ENCODE measurements at places on chromosomes 6 and 20.
A peak's percentile ranks its signal among the peaks of the same experiment; 100 is the strongest.

- no peak for DNase-seq
Observed at GRCh38 chr6:24740861-24741260, 21.9 kb upstream of the C6orf62 start.

DNA sequence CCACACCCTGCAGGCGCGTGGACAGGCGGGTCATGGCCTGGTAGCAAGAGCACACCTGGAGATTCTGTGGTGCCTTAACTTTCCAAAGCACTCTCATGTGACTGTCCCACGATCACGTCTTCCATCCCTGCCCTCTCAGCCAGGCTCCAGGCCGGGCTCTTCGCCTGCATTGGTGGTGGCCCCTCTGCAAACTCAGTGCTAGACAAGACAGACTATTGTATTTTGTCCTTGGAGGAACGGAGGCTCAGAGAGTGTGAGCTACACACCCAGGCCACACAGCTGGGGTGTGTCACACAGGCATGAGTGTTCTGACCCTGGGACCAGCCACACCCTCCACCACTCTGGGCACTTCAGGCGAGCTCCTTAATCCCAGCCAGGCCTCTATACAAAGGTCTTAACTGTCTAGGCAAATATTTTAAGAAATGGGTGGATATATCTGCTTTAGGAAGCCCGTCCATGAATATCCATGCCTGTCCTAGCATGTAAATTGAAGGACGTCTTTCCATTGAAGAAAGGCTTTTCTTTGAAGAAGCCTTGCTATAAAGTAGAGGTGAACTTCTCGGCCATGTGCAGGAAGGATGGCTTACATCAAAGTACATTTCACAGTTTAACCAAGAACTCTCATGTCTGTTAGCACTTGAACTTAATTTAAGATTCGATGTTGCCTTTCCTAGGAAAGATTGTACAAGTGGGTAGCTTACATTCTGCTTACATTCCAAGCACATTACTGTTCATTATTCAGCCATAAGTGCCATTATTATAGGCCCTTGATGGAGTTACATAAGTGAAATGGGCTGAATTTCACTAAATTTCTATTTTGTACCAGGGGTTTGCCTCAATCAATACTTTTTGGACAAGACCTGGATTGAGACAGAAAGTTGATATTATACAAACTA is 263.9 kb downstream of the DLL1 start:
- no peak for DNase-seq

GRCh38 chr6:52704060-52704459 is 33.1 kb downstream of the TMEM14A start:
- DNase-seq = no peak

- no peak for DNase-seq
Observed at GRCh38 chr6:4380881-4381281, 245.5 kb upstream of the ECI2 start.

DNA sequence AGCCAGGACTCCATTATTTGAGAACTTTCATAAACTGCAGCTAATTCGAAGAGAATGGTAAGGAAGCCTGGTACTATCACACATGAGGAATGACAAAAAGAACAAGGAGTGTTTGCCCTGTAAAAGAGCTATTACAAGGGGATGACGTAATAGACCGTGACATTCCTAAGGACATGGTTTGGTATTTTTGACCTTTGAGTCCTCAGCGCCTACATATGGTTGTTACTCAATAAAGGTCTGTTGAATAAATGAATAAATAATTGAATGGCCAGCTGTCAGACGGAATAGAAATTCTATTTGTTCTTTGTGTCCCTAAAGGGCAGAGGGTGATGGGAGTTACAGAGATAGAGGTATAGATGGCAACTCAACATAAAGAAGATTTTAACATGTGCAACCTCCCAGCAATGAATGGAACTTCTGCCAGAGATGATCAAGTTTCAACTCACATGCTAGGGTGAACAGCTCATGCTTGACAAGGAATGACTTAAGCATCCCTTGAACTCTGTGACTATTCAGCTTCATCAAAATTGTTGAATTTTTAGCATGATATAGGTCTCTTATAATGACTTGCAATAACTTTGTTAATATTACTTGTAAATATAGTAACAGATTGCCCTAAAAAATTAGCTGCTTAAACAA is 115.4 kb downstream of the TENT5A start:
- DNase-seq = no peak

DNA sequence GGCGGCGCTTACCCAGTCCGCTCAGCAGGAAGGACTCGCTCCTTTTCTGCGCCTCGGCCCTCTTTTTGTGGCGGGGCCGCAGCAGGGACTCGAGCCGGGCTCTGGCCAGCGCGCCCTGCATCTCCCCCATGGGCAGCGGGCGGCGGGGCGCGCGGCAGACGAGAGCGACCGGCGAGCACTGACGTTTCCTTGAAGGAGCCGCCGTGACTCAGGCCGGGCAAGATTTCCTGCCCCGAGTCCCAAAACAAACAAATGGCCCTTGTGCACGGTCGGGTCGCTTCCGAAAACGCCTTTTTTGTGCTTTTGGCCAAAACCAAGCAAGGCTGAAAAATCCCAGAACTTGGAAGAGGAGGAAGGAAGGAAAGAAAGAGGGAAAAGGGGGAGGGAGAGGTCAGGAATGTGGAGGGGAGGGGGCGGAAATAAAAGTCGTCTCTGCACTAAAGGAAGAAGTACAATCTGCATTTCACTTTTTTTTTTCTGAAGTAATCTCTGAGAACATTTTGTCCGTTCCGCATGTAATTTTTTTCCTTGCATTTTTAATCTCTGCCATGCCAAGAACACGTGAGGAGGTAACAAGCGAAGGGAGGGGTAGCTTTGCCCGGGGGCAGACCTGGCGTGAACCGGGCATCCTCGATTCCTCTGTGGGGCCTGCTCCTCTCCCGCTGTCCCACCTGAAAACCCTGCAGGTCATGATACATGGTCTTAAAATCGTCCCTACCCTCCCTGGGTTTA is 123.3 kb upstream of the SLC2A12 start:
- no peak for DNase-seq

DNA sequence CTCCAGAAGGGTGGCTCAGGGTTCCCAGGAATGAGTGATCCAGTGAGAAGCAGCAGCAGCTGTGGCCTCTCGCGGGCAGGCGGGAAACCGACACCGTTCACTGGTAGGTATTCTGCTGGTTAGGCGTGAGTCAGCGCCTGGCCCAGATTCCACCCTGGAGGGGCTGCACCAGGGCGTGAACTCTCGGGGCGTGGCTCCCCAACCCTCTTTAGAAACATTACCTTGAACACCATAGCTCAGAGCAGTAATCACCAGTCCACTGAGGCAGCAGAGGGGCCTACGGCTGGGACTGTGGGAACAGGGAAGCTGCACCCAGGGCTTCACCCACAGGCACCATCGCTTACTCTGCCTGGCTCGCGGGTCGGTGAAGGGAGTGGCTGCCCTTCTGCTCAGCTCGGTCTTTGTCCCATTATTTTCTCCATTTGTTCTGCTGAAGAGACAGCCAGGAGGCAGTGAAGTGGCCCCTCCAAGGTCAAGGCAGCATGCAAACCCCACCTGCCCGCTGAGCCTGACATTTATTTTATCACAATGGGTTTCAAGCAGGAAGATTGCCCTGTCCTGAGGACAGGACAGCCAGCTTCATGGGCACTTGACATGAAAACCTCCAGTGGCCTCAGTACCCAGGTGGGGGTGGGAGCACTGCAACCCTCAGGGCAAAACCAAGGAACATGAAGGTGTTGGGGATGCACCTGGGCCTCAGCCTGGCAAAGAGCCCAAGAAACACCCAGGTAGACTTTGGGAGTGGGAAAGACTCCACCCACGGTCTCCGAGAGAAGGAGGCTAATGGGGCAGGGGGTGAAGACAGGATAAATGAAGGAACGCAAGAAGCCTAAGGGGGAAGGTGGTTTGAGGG is 51.0 kb upstream of the CD93 start:
- no peak for DNase-seq

DNA sequence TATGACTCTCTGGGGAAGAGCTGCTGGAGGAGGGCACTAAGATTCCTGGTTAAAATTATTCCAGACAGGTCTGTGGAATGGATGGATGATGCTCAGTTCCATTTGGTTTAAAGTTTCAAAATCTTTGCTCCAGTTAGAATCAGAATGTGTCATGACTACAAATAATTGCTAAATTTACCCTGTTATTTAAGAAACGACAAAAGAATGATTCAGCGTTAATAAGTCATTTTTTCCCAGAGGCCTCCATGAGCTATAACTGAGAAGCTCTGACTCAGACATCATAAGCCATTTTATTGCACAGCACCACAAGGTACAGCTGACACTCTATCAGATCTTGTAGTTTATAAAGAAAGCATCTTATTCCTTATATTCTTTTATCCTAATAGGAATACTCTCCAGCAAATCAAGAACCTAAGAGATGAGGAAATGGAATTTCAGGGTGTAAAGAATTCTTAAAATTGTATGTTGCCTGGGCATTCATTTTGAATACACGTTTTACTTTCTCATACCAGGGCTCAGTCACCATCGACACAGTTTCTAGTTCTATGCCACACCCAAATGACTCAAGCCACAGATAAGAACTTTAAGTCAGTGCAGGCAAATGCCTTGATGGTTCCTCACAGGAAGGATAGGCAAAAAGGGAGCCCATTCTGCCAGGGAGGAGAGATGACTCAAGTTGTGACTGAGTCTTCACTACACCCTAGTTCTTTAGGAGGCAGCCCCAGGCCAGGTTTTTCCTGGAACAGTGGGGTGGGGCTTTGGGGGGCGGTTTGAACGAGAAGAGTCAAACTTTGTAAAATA is 636.0 kb downstream of the MMUT start:
- DNase-seq = no peak

- peak; percentile 61 for DNase-seq
Observed at GRCh38 chr6:165884813-165885765, 222.0 kb upstream of the PDE10A start.

- no peak for DNase-seq
Observed at GRCh38 chr20:47971058-47971791, 185.9 kb upstream of the SULF2 start.
